ENCODE measurements at places on chromosomes 4 and X. TPM values are rescaled to one million over a fixed set of nuclear protein-coding genes. Genes with fewer than 3 reads are reported as not detected.

Gene AFM
- total RNA-seq, result not detected

Gene EDA2R
- 1.9 TPM for total RNA-seq

Gene NAA15
- 57.0 TPM for total RNA-seq

Gene SLC39A8
- total RNA-seq, result 6.7 TPM

Gene GATA1
- total RNA-seq, result not detected

Gene GAK
- 109 TPM for total RNA-seq

Gene NLGN4X
- total RNA-seq, result not detected

Gene UCHL1
- 328 TPM for total RNA-seq

Gene ARHGEF6
- total RNA-seq, result 5.5 TPM

Gene NDP
- total RNA-seq, result 0.60 TPM

Gene DYNLT3
- total RNA-seq, result 22.8 TPM

Gene GRIA3
- total RNA-seq, result not detected

Gene GPC4
- not detected for total RNA-seq

Gene LEF1
- 0.46 TPM for total RNA-seq

Gene HSFX1
- total RNA-seq, result 0.53 TPM

Gene FAM241A
- 9.1 TPM for total RNA-seq

Gene ALB
- not detected for total RNA-seq

Gene MPP1
- 32.3 TPM for total RNA-seq

Gene ASB5
- not detected for total RNA-seq

Gene AMBN
- total RNA-seq, result not detected

Gene FUNDC1
- 15.4 TPM for total RNA-seq

Gene OGT
- 128 TPM for total RNA-seq

Gene FAM9C
- total RNA-seq, result not detected

Gene LAP3
- total RNA-seq, result 73.7 TPM

Gene PRPS2
- total RNA-seq, result 36.7 TPM

Gene DOK7
- not detected for total RNA-seq

Gene XPNPEP2
- not detected for total RNA-seq

Gene ADH1A
- not detected for total RNA-seq

Gene EFHC2
- not detected for total RNA-seq

Gene LRRC66
- 0.27 TPM for total RNA-seq

Gene SEC31A
- 301 TPM for total RNA-seq

Gene ASMT
- not detected for total RNA-seq

Gene KLB
- not detected for total RNA-seq

Gene SORCS2
- not detected for total RNA-seq

Gene IQSEC2
- 9.9 TPM for total RNA-seq

Gene RASGEF1B
- total RNA-seq, result not detected

Gene MAGEA11
- not detected for total RNA-seq

Gene RPS6KA3
- total RNA-seq, result 61.6 TPM

Gene ARHGAP10
- 36.7 TPM for total RNA-seq

Gene BEX3
- total RNA-seq, result 233 TPM

Gene GABRQ
- not detected for total RNA-seq

Gene DCAF12L2
- not detected for total RNA-seq

Gene RASSF6
- not detected for total RNA-seq

Gene PPEF2
- not detected for total RNA-seq

Gene GLRB
- 6.2 TPM for total RNA-seq

Gene MAGEA9B
- not detected for total RNA-seq

Gene MAGED4
- total RNA-seq, result 25.3 TPM

Gene PCDH19
- 4.3 TPM for total RNA-seq

Gene HMGN5
- total RNA-seq, result 5.3 TPM

Gene GAGE1
- total RNA-seq, result not detected

All from endothelial cell of umbilical vein (primary cell).